ENCODE measurements at places on chromosomes 2 and 18.

GRCh38 chr2:35447215-35447614, 908.4 kb upstream of the CRIM1 start:
- DNase-seq = no peak

- DNase-seq = peak; percentile 35
Measured at GRCh38 chr2:230319211-230319862, 7.7 kb upstream of the SP140L start.

DNA sequence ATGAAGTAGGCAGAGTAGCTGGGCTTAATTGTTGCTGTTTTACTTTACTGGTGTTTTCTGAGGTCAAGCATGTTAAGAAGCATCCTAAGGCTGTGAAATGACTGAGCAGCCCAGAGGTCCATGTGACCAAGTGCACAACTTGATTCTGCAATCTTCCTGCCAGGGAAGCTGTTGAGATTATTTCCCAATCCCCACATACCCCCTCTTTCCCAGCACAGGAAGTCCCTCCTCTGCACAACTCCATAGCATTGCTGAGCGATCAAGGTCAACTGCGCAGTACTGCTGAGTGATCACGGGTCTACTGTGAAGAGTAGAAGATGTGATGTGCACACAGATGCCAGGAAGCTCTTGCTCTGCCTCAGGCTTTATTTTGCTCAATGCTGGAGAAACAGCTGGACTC, 105.8 kb downstream of the GALNT14 start:
- DNase-seq = no peak

DNA sequence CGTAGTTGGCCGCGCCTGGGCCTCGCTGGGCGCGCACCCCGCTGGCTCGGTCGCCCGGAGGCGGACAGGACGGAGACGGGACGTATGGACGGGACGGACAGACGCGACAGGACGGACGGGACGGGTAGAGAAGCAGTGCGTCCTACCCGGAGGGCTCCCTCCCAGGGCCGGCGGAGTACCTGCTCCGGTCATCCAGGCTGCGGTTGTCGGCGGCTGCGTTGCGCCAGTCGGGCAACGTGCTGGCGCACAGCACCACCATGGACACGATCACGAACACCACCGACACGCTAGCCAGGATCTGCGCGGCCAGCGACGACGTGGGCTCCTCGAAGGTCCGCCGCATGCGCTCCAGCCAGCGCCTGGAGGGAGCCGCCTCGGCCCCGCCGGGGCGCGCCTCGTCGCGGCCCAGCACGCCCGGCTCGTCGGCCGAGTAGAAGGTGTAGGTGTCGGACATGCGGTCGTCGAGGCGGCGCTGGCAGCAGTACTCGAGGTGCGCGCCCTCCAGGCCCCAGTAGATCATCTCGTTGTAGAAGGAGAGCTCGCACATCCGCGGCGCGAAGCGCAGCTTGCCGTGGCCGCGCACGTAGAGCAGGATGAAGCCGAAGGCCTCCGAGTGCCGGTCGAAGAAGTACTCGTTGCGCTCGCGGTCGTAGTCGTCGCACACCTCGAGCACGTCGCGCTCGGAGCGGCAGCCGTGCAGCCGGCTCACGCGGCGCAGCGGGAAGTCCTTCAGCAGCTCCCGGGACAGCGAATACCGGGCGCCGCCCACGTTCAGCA, 903 bp downstream of the KCNG3 start:
- peak; percentile 36 for DNase-seq

- no peak for DNase-seq
Measured at GRCh38 chr2:37684809-37685208, 13.4 kb upstream of the CDC42EP3 start.

- DNase-seq = no peak
Measured at GRCh38 chr2:205772983-205773382, 90.7 kb downstream of the NRP2 start.

- DNase-seq = no peak
Measured at GRCh38 chr2:10709290-10709939, 12.0 kb upstream of the ATP6V1C2 start.

- DNase-seq = no peak
Measured at GRCh38 chr2:234631646-234632514, 135.0 kb upstream of the ARL4C start.

DNA sequence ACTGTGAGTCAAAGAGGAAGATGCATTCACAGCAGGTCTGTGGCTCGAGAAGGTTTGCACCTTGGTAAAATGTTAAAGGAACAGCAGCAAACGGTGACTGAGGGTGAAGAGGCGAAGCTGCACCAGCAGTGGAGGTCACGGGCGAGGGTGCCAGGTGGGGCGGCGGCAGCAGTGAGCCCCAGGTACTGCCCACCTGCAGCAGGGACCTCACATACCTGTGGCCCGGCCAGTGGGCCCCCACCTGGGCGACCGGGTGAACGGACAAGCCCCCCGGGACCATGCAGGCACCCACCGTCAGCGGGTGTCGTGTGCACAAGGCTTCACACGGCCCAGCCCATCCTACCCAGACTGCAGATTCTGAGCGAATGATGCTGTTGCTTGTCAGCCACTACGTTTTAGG, 23.6 kb upstream of the KCNG2 start:
- no peak for DNase-seq

- DNase-seq = no peak
Measured at GRCh38 chr2:31070339-31071125, 67.7 kb downstream of the GALNT14 start.

- DNase-seq = peak; percentile 38
Measured at GRCh38 chr2:31523871-31524492, 56.8 kb downstream of the SRD5A2 start.

DNA sequence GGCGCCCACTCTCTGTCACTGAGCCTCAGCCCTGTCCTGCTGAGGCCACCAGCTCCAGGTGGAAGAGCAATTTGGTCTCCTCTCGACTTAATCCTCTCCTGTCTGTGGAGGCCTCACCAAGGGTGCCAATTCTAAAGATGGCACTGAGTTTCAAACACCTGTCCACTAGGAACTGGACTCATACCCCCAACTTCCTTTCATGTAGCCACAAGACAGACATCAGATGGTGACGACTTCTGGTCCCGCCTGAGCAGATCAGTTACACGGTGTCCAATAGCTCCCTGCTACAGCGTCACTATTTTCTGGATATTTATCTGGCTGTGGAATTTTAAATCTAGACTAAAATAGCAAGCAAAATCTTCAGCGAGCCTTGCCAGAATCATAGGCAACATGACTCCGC, 24.5 kb upstream of the SP5 start:
- DNase-seq = no peak

GRCh38 chr2:38266382-38267061, 110.6 kb downstream of the ATL2 start:
- DNase-seq = no peak

DNA sequence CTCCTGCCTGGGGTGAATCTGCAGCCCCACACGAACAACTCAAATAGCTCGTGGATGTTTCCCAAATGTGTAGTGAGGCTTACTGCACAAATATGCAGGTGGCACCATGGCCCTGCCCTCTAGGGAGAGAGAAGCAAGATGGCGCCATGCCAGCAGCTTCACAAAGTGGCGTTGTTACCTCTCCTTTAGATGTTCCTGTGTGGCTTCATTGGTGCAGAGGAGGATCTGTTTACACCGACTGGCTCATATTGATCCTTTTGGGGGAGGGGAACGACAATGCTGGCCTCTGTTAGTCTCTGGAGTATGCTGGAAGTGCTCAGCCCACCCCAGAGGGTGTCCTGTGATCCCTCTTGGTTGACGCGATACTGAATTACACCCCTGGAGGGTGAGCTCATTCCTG, 99.5 kb upstream of the GATA6 start:
- no peak for DNase-seq

DNA sequence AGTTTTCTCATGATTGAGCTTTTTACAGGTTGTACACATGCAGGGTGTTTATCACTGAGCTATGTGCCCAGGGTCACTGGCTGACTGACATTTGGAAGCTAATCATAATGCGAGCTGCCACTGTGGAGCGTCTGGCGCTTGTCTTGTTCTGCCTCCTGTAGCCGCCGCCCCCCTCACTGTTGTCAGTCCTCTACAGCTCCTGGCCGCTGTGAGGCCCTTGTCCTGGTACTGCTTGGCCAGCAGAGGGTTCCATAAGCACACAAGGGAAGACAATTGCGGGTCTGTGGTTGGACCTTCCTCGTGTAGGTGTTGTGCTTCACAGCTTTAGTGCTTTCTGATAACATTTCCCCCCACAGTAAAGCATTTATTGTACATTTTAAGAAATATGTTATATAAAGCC, 105.6 kb upstream of the LDLRAD4 start:
- no peak for DNase-seq

GRCh38 chr2:53104263-53104662, 663.3 kb upstream of the CHAC2 start:
- no peak for DNase-seq

GRCh38 chr2:45009928-45010701, 863 bp upstream of the SIX2 start:
- no peak for DNase-seq

DNA sequence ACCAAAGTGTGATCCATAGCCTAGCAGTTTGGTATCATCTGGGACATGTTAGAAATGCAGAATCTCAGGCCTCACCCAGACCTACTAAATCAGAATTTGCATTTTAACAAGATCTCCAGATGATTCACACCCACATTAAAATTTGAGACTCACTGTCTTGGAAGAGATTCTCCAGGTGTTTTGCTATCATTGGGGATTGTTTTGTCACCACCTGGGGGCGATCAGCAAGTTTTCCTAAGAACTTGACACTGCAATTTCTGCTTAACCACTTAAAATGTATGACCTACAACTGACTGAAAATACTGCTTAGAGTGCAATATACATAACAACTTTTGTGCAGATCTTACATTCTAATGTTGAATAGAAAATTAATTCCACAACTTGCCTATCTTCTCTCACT, 18.9 kb upstream of the ITGA4 start:
- DNase-seq = peak; percentile 3

DNA sequence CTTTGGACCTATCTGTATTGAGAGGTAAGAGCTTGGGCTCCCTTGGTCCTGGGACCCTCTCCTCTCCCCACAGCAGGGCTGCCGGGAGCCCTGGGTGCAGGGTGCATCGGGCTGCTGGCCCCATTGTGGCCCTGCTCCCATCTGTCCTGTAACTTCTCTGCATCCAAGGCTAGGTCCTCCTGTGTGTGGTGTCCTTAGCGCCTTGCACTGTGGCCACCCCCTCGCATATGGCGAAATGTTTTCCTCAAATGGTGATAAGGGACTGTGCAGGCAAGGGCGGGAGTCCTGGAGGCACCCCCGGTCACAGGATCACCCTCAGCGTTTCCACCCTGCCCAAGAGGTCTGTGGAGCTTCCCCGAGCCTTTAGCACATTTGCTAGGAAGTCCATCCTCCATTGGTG, 208.2 kb downstream of the SH3RF3 start:
- DNase-seq = no peak

DNA sequence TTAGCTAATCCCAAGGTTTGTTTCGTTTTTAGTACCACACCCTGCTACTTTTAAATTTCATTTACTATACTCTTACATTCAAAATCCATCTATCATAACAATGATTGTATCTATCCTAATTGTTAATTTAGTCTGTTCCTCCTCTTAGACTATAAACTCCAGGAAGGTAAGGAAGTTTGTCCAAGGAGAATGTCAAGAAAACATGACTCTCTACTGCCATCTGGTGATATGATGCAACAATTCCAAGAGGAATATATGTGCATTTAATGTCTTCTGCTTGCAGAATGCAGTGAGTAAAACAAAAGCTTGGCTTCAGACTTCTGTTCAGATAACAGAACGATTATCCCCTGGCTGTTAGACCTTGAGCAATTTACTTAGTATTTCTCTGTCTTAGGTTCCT, 1267.1 kb downstream of the LRP1B start:
- no peak for DNase-seq

- DNase-seq = no peak
Measured at GRCh38 chr2:132730611-132731010, 60.6 kb upstream of the LYPD1 start.
